ENCODE measurements at places on chromosomes 16 and 17. TPM values are rescaled to one million over a fixed set of nuclear protein-coding genes. Genes with fewer than 3 reads are reported as not detected.

- no peak for DNase-seq
These were observed 8.9 kb upstream of the TIMP2 start for GRCh38 chr17:78933959-78934568.

GRCh38 chr16:17403859-17404545 lies 66.8 kb downstream of the XYLT1 start:
- DNase-seq, result no peak

GRCh38 chr17:6045621-6046357 lies 24.4 kb upstream of the WSCD1 start:
- DNase-seq, result no peak

Gene SOCS1
- total RNA-seq, result 1.7 TPM

DNA sequence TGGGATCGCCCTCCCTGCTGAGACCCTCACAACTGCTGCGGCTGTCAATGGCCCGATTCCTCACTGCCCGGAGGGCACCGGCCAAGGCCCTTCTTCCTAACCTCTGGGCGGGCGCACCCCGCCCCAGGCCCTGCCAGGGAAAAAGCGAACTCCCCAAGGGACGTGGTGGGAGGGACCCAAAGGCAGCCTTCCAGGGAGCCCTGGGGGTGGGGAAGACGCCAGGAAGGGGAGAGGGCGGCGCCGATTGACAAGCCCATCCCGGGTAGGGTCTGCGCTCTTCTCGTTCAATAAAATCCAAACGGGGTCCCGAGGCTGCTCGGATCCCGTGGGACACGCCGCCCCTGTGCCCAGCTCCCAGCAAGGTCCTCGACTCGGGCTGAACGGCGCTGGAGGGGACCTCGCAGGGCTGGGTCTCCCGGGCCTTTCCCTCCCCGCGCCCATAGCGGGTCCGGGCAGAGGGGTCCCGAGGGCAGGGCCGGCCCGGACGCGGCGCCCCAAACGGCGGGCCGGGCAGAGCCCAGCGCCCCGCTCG lies 416 bp downstream of the KIFC3 start:
- DNase-seq, result peak; percentile 22

DNA sequence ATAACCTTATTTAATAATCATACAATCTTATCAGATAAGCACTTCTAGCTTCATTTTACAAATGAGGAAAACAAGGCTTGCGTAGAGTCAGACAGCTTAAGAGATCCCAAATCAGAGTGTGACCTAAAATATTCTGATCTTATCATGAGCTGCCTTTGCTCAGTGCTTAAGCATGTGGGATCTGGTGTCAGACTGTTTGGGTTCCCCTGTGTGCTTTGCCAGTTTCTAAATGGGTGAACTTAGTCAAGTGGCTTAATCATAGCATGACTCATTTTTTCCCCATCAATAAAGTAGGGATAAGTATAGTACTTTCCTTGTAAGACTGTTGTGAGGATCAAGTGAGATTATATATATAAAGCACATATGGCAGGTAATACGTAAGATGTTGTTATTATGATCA lies 612.6 kb upstream of the C16orf82 start:
- DNase-seq, result no peak

DNA sequence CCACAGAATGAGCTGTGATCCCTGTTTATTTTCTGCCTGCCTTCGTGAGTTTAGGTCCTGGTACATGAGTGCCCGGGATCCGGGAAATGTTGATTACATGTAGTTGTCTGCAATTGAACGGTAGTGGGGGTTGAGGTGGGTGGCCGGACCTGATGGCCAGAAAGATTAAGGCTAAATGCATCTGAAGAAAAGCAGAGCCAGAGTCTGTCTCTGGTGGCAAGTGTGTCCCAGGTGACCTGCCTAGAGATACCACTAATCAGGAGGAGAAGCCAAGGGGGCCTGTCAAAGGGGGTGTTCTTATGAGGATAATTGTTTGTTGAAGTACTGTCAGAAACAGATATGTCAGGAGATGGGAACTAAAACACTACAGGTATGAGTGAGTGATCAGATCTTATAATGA lies 154.0 kb upstream of the ASIC2 start:
- DNase-seq, result no peak
